Uterine smooth muscle cell (primary cell): ENCODE measurements at places on chromosomes 6 and 20. TPM values are rescaled to one million over a fixed set of nuclear protein-coding genes. Genes with fewer than 3 reads are reported as not detected.

ASIP gene
- not detected in 2 replicates for total RNA-seq

PLN gene
- total RNA-seq, result 0.11 and 2.2 TPM in 2 replicates

PLAGL2 gene
- 2.2 and 2.9 TPM in 2 replicates for total RNA-seq

MRPS18A gene
- 38.2 and 39.2 TPM in 2 replicates for total RNA-seq

THBD gene
- total RNA-seq, result 18.5 and 54.1 TPM in 2 replicates

ADGRG6 gene
- total RNA-seq, result 1.5 and 6.6 TPM in 2 replicates

ADTRP gene
- 6.4 and 6.9 TPM in 2 replicates for total RNA-seq

SNHG17 gene
- total RNA-seq, result 7.6 and 11.5 TPM in 2 replicates

NHSL1 gene
- total RNA-seq, result 1.8 and 3.7 TPM in 2 replicates
